Foreskin fibroblast (primary cell): ENCODE measurements at places on chromosomes 5 and 9.

- DNase-seq, result no peak
These were observed 37.4 kb upstream of the GRAMD2B start for GRCh38 chr5:126385524-126386502.

- DNase-seq, result no peak
These were observed 29.0 kb downstream of the SARDH start for GRCh38 chr9:133709015-133709611.

- DNase-seq, result no peak
These were observed 195.4 kb upstream of the TRIM32 start for GRCh38 chr9:116491659-116492058.

- no peak for DNase-seq
These were observed 34.6 kb upstream of the CPLX2 start for GRCh38 chr5:175836737-175837136.

DNA sequence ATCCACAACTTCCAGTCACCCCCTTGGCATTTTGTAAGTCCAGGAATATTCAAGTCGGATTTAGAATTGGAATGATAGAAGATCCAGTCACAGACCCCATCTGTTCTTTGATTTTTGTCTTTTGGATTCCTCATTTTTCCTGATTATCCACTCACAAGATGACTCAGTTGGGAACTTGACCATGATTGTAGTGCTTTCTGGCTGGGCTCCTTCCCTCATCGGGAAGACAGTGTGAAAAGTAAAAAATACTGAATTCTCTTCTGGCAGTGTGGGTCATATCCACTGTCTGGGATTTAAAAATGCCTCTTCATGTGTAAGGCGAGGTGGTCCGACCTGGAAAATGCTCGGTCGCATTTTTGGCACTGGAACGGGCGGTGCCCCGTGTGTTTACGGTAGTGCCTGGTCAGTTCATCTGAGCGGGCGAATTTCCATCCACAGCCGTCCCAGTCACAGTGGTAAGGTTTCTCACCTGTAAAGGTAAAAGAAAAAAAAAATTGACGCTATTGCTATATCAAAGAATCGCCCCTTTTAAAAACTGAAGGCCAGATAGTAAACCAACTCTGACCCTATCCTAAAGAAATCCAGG, 4.0 kb downstream of the KLF4 start:
- no peak for DNase-seq

GRCh38 chr5:10434392-10434791, 7.3 kb upstream of the ROPN1L start:
- DNase-seq, result no peak

GRCh38 chr5:122727112-122727541, 47.8 kb upstream of the SNX2 start:
- peak; percentile 56 for DNase-seq

DNA sequence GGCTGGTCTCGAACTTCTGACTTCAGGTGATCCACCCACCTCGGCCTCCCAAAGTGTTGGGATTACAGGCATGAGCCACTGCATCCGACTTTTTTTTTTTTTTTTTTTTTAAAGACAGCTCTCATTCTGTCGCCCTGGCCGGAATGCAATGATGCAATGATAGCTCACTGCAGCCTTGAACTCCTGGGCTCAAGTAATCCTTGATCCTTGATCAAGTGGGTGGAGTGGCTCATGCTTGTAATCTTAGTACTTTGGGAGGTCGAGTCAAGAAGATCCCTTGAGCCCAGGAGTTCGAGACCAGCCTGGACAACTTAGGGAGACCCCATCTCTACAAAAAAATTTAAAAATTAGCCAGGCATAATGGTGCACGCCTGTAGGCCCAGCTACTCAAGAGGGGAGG, 8.1 kb downstream of the SEC24A start:
- DNase-seq, result peak; percentile 31

DNA sequence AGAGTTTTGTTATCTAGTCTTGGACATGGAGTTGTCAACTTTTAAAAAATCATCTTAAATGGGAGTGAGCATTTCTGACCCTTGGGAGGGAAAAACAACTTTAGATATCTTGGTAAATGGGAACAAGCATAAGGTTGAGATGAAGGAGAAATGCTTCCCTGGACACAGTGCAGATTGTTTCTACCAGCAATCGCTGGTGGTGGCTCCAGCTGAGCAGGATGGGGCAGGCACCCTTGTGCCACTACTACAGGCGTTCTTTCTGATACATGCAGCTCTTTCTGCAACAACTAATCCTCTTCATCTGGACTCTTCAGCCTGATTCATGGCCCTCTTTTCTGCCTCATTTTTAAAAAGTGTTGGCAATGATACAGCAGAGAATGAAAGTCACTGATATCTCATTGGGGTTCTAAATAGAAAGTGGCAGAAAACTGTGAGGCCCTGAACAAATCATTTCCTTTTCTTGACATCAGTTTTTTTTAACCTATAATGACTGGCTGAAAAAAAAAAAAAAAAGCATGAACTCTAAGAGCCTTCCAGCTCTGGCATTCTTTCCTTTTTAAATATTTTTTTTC, 409.4 kb upstream of the PTGER4 start:
- DNase-seq, result no peak
